ENCODE measurements at places on chromosomes 6 and 20.

DNA sequence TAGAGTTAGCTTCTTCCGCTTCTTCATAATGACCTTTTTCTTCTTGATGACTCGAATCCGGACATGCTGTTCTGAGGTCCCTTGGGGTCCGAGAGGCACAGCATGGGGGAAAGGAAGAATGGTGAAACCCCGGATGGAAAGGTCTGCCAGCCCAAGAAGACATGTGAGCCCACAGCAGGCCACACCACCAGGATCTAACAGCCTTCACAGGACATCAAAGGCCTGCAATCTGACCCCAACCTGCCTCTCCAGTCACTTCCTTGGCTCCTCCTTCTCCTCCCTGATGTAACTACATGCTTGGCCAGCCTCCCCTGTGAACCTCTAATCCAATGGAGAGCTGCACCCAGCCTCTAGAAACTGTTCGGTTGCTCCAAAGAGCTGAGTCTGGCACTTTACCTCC lies 1.6 kb downstream of the CPXM1 start:
- DNase-seq, result no peak

GRCh38 chr6:46794068-46794467 lies 879 bp downstream of the MEP1A start:
- no peak for DNase-seq

DNA sequence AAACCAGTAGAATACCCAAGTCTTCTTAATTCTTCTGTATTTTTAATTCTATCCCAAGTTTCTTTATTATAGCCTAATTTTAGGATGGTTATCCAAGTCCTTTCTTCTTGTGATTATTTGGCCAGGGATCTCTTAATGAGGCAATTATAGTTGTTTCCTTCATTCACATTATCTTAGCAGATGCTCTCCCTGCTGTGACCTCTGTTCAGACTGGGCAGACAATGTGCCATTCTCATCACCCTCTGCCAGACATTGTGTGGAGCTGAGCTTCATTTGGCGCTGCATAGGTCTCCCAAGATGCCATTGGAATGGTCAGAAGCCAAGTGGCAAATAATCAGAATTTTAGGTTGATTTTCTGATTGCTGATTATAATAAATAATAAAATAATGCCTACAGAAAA lies 79.4 kb downstream of the LIN28B start:
- no peak for DNase-seq

DNA sequence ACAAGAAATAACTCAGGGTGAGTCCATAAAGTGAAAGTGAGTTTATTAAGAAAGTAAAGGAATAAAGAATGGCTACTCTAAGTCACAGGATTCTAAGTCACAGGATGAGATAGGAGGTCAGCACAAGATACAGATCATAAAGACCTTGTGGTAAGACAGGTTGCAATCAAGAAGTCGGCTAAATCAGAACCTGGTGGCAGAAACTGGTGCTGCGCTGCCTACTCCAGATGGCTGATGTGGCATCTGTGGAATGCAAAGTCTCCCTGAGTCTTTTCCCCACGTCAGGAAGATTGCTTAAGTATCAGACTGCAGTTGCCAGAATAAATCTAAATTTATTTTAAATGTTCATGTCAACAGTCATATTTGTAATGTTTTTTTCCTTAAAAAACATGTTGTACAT lies 10.7 kb upstream of the KCNK15 start:
- no peak for DNase-seq

- no peak for DNase-seq
Observed at GRCh38 chr6:15553736-15554294, 109.0 kb downstream of the DTNBP1 start.

DNA sequence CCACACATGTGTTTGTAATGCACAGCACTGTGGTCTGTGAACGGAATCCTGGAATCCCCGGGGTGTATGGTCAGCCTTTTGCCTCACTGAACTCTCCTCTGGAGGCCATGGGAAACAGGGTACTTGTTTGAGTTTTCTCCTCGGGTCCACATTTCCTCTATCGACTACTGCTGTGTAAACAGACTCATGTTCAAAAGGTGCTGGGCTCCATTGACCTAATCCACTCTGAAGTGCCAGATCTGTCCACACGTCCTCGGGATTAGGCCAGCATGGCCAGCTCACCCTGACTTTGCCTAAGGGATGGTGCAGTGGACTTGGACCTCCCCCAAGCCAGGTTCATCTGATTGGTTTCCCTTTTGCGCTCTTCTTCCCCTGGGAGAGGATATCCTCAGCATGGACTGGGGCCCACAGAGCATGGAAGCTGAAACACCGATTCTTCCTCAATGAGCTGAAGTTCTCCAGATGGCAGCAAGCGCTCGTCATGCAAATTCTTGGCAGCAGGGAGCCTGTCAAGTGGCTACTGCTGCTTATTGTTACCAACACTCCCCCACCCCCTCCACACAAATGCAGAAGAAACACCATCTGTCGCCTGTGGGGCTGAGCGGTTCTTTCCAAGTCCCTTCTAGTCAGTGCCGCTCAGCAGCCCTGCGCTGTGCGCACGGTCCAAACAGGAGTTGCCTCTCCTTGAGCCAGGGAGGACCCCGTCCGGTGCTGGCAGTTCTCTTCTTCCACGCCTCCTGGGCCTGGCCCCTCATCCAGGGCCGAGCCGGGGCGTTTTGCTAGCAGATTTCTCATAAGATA lies 292.6 kb upstream of the MARCKS start:
- DNase-seq, result no peak

- peak; percentile 18 for DNase-seq
Observed at GRCh38 chr20:15930311-15931305, 642.6 kb downstream of the KIF16B start.

GRCh38 chr6:2862712-2863181 lies 21.1 kb upstream of the SERPINB1 start:
- no peak for DNase-seq

GRCh38 chr6:16805243-16805950 lies 44.1 kb upstream of the ATXN1 start:
- no peak for DNase-seq

DNA sequence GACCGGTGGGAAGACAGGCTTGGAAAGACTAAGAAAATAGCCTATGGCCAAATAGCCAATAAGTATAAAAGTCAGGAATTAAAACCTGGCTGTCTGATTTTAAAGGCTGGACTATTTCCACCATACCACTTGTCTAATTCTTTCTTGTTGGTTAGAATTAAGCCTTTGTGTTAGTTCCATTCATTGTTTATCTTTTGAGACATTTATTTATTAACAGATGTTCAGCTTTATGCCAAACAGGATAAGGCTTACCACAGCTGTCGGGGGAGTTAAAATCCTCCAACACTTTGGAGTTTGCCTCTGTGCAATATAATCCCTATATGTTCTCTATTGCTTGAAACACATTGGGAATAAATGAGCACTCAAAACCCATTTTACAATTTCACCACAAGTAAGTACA lies 208.3 kb downstream of the TMEM200A start:
- DNase-seq, result no peak

GRCh38 chr6:157383471-157383870 lies 2.5 kb downstream of the ZDHHC14 start:
- no peak for DNase-seq

DNA sequence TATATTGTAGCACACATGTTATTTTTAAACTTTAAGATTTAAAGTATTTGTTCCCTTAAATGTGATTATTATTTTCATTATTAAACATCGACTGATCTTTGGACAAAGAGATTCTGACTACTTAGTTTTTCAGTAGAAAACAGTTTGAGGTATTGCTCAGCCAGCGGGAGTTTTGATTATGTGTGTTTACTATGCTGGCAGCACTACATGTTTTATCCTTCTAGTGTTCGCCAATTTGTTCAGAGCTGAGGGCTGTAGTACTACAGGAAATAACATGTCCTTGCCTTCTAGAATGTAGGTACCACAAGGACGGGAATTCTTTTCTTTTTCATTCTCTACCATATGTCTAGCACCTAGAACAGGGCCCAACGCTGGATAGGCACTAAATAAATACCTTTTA lies 11.1 kb upstream of the LCA5 start:
- no peak for DNase-seq

GRCh38 chr6:33903579-33903978 lies 99.8 kb upstream of the MLN start:
- no peak for DNase-seq

GRCh38 chr6:45727819-45728449 lies 287.7 kb downstream of the CLIC5 start:
- DNase-seq, result no peak

DNA sequence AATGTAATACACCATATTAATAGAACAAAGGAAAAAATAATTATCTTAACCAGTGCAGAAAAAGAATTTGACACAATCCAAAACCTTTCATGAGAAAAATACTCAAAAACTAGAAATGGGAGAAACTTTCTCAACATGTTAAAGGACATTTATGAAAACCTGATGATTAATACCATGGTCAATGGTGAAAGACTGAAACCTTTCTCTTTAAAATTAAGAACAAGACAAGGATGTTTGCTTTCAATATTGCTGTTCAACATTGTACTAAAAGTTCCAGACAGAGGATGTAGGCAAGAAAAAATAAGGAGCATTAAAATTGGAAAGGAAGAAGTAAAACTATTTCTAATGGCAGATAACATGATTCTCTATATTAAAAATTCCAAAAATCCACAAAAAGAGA lies 981.3 kb upstream of the FLRT3 start:
- DNase-seq, result no peak

DNA sequence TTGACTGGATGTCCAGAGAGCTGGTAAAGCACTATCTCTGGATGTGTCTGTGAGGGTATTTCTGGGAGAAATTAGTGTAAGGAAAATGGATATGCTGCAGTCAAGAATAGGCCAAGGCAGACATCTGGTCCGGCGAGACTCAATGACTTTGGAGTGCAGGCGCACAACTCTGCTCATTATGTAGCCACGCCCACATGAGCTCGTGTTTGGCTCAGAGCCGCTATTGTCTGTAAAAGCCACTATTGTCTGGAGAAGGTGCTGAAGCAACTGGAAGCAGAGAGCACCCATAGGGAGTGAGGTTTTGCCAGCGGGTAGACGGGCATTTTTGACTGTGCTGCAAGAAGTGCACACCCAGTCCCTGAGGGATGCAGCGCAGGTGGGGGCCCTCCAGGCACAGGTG lies 305.0 kb upstream of the POU3F2 start:
- no peak for DNase-seq

DNA sequence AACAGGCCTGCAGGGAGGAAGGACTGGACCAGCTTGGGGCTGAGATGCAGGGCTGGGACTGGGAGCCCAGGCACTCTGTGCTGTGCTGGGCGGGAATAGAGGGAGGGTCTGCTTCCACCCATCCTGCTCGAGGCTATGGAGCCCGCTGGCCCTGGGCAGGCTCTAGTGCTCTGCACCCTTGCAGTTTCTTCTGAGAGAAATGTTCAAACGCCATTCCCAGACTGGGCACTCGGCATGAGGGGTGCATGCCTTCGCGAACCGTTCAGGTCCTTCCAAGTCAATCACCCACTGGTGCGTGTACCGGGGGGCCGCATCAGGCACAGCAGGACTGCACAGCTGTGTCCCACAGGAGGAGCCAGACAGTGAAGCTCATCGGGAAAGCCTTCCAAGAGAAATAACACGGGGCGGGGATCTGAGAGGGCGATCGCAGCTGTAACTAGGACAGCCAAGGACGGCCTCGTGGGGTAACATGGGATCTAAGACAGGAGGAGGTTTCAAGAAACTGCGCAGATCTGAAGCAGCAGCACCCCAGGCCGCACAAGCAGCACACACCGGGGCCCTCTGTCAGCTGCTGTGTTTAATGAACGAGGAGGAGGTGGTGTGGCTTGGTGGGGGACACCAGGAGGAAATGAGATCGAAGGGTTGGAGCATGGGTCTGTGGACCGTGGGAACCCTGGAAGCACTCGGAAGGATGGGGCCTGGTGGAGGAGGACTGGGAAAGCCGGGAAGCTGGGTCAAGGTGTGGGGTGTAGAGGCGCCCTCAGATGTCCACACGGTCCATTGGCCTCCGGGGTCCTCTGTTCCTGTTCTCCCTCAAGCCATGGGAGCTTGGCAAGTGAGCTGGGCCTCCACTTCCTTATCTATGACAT lies 26.1 kb upstream of the PYGB start:
- no peak for DNase-seq

- DNase-seq, result no peak
Observed at GRCh38 chr6:142773324-142773723, 171.7 kb downstream of the HIVEP2 start.

DNA sequence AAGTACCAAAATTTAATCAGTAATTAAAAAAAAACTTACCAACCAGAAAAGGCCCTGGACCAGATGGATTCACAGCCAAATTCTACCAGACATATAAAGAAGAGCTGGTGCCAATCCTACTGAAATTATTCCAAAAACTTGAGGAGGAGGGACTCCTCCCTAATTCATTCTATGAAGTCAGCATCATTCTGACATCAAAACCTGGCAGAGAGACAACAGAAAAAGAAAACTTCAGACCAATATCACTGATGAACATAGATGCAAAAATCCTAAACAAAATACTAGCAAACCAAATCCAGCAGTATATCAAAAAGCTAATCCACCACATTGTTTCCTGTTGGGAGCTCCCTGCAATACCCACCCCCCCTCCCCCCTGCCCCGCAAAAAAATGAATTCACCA lies at the start of gene WFDC11:
TSS of gene WFDC11 (minus strand) at position 101 of the 400 bp plus-strand sequence. CDS start 19,639 bp downstream, outside the sequence.
- no peak for DNase-seq

DNA sequence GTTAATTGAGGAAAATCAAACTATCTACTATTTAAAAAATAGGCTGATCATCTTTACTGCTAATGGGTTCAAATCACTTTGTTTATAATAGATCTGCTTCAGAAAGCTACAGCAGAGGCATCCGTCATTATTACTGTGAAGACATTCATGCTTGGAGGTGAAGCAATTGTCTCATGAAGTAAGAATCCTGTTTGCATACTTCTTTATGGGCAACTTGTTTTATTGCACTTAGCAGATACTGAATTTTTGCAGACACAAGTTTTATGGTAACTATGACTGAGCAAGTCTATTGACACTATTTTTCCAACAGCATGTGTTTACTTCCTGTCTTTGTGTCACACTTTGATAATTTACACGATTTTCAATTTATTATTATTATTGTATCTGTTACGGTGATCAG lies 573.9 kb downstream of the RFPL4B start:
- DNase-seq, result no peak

- no peak for DNase-seq
Observed at GRCh38 chr20:11734431-11734830, 183.3 kb upstream of the BTBD3 start.

DNA sequence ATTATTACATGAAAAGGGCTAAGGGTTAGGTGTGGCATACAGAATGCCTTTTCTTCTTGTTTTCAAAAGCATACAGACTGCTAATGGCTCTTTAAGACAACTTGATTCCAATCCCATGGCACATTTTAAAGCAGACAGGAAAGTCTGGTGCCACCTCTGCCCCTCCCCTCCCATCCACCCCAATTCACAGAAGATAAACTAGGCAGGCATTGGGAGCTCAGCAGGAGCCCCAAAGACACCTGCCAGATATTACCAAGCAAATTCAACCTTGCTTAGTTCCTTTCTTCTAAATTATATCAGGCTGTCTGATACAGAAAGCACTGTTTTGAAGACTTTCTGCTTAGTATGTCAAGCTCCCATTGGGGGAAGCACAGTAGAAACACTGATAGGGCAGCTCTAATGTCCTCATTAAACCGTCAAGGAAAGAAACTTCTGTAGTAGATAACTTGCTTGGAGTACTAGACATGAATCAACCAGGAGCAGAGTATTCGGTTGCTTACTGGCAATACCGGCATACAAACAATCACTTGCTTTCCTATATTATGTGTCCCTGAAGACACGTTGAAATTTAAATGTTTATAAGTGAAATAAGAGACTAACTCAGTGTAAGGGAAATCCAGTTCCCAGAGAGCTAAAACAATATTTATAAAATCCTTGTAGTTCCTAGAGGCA lies 13.0 kb downstream of the SESN1 start:
- no peak for DNase-seq

All from HEK293T (cell line).